ENCODE measurements at places on chromosomes 1 and 21.

- DNase-seq: no peak
Observed at GRCh38 chr1:32272557-32273390, 19.1 kb upstream of the HDAC1 start.

- DNase-seq: no peak
Observed at GRCh38 chr1:64756770-64757169, 11.9 kb downstream of the RAVER2 start.

- no peak for DNase-seq
Observed at GRCh38 chr1:241068359-241068758, 288.6 kb downstream of the RGS7 start.

DNA sequence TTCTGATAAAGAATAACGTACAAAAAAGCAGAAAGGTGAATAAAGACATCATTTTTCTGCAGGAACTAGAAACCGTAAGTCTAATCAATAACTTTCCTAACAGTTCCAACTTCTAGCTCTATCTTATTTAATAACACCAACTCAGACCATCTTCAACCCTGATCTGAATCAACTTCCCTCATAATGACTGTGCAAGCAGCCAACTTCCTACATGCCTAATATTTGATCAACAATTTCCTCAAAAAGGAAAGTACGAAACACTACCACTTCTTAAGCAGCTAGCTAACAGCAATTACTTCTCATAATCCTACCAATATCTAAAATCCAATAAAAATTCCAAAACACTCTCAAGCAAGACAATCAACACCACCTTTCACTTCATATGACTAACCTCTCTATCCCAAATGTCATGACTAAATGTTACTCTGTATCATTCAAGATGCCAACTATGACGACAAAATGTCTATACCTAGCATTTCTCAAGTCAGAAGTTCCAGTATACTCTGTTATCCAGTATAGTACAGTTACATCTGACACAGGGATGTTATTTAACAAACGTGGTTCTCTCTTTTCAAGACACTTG, 1.7 kb downstream of the COP1 start:
- DNase-seq: no peak

- no peak for DNase-seq
Observed at GRCh38 chr1:2796890-2797740, 4.4 kb downstream of the TTC34 start.

DNA sequence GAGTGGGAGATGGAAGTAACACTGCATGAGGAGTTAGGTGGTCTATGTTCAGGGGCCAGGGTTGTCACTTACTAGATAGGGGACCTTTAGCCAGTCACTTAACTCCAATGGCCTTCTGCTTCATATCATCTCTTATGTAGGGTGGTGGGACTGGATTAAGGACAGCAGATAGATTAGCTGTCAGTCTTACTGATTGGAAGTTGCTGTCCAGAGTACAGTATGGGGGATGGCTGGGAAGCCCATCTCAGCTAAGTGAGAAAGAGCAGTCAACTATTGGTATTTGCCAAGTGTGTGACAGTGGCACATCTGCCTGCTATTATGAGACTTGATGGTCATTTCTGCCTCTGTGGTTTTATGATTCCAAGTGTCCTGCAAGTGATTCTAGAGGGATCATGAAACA, 130.9 kb downstream of the FGGY start:
- no peak for DNase-seq

GRCh38 chr1:178189814-178190213, 95.9 kb downstream of the RASAL2 start:
- peak; percentile 54 for DNase-seq

- no peak for DNase-seq
Observed at GRCh38 chr1:8182034-8182761, 135.7 kb upstream of the SLC45A1 start.

- DNase-seq: no peak
Observed at GRCh38 chr1:210405316-210405715, 76.6 kb downstream of the HHAT start.

- DNase-seq: no peak
Observed at GRCh38 chr1:151606384-151606783, 5.5 kb upstream of the SNX27 start.

GRCh38 chr1:30092051-30092858, 631.1 kb downstream of the MATN1 start:
- no peak for DNase-seq

DNA sequence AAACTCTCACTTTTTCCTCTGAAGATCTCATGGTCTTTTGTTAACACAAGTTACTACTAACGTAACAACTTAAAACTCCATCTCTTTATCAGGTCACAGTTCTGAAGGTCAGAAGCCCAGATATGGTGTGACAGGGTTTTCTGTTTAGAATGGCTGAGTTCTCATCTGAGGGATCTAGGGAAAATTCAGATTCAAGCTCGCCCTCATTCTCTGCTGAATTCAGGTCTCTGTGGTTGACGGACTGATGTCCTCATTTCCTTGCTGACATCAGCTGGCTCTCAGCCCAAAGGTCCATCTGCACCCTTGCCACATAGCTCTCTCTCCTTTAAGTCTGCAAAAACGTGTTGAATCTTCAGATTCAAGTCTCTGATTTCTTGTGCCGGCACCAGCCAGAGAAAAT, 6.1 kb upstream of the NTPCR start:
- no peak for DNase-seq

DNA sequence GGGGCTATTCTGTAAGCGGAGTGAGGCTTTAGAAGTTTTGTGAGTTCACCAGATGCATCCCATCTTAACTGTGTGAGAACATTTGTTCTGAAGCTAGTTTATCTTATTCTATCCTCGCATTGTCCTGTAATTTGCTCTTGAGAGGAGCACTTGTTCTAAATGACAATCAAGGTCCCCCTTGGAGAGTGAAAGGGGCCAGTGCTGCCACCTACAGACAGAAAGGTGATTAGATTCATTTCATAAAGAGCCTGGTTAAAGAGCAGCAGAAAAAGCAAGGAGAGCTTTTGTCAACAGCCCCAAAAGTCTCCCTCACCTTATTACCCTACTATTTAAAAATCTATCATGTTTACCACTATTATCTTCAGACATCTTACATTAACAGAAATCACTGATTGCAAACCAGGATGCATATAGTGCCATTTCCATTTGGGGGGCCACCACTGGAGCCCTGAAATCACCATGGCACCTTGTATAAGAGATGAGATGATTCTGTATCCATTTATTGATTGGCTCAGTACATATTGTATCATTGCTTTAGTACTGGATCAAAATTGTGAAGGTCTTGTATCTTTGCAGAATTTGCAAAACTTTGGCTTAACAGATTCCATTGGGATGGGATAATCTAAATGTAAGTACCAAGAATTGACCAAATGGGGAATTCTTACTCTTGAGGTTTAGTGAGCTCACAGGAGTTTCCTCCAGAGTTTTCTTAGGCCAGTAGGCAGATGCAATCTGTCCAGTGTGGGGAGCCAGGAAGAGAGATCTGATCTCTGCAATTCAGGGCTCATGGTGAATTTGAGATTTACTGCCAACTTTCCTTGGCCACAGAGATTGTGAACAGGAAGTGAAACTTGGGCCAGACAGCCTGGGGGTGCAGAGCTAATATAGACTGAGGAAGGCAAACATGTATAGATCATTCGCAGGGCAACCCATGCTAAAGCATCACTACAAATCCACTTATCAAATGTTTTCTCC, 64.3 kb upstream of the TRABD2B start:
- DNase-seq: peak; percentile 70

- DNase-seq: no peak
Observed at GRCh38 chr1:165772739-165773138, 4.1 kb upstream of the TMCO1 start.

DNA sequence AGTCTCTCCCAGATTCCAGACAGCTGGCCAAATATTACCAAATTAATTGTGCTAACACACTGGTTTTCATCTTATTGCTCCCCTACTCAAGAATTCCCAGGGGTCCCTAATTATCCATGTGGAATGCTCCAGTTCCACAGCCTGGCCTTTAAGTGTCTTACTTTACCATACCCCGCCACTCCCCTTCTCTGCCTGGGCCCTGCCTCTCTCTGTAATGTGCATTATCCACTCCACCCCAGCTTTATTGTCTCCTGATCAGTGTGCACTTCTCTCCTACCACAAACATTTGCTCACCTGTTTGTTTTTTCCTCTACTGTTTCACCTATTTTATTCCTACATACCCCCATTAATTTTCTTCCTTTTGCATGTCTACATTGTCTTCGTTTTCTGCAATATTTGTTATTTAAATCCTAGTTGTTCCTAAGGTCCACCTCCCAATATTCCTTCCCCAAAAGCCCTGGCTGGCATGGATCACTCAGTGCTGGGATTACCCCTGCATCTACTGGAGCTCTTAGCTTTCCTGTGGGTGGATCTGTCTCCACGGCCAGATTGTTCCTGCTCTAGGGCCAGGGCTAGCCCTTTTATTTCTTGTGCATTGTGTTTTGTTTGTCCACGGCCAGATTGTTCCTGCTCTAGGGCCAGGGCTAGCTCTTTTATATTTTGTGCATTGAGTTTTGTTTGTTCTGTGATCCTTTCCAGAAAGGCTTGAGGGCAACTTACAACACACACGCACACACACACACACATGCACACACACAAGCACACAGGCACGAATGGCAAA, 33.4 kb upstream of the ATP1B1 start:
- DNase-seq: no peak

GRCh38 chr1:148161053-148161901, 9.2 kb upstream of the NBPF11 start:
- DNase-seq: no peak

DNA sequence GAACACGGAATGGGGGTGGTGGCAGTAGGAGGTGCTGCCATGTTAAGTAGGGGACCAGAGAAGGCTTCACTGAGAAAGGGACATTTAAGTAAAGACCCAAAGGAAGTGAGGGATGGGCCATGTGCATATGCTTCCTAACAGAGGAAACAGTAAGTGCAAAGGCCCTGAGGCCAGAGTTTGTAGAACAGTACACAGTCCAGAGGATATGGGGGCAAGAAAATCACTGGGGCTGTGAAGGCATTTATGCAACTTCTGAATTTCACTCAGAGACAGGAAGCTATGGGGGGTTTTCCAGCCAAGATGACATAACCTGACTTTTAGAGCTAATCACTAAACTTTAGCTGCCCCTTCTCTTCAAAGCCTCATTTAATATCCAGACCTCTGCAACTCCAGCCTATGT, 202.5 kb upstream of the EDN2 start:
- no peak for DNase-seq

- DNase-seq: no peak
Observed at GRCh38 chr21:32392299-32392879, 423 bp downstream of the URB1 start.

GRCh38 chr21:26406526-26406925, 166.6 kb downstream of the CYYR1 start:
- no peak for DNase-seq

DNA sequence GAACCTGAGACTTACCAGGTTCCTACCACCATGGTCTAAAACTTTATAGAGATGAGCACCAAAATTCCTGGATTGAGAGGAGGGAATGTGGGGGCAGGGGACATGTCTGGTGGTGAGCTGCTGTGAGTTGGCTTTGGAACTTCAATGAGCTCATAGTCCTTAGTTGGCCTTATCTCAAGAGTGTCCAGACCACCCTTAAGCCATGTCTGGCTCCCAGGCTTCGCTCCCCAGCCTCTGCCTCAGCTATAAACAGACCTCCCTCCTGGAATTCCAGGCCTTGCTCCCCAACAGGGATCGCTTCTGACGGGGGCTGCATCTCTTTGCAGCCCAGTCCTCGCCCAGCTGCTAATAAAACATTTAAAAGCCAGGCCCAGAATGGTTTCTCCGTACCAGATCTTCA, 19.5 kb downstream of the ATF3 start:
- no peak for DNase-seq

- no peak for DNase-seq
Observed at GRCh38 chr1:205249651-205250050, 21.9 kb downstream of the TMCC2 start.

GRCh38 chr21:38631676-38632075, 133.4 kb upstream of the ERG start:
- DNase-seq: no peak

DNA sequence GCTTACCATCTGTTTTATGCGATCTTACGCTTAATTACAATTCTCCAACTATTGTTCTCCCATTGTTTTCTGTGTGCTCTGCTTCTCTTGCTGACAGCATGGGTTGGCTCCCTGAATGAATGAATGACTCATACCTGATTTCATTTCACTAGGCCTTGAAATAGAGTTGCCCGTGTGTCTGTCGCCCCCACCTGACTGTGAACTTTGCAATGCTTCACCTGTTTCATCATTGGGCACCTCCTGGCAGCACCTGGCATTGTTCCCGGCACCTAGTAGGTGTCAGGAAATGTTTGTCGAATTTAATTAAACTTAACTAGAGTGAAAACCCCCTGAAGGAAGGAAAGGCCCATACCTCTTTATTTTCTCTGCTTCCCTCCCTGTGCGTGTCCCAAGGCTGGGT, 120.5 kb upstream of the KLHDC7A start:
- no peak for DNase-seq

DNA sequence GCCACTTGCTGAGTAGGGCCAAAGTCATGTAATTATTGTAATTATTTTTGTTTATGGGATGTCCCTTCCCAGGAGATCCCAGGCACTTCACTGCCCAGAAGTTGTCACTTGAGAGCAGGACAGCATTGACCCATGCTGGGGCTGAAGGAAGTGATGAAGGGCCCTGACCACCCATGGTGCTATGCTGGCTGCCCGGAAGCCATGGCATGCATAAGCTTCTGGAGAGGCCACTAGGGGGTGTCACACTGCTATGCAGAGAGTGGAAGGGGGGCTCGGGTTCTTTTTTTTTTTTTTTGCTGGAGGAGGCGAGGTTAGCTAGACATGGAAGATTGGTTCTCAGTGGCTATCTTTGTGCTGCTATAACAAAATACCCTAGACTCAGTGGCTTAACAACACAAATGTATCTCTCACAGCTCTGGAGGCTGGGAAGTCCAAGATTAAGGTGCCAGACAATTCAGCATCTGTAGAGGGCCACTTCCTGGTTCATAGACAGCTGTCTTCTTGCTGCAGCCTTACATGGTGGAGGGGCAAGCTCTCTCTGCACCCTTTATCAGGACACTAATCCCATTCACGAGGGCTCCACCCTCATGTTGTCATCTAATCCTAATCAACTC, 84.9 kb downstream of the CNIH3 start:
- peak; percentile 14 for DNase-seq

DNA sequence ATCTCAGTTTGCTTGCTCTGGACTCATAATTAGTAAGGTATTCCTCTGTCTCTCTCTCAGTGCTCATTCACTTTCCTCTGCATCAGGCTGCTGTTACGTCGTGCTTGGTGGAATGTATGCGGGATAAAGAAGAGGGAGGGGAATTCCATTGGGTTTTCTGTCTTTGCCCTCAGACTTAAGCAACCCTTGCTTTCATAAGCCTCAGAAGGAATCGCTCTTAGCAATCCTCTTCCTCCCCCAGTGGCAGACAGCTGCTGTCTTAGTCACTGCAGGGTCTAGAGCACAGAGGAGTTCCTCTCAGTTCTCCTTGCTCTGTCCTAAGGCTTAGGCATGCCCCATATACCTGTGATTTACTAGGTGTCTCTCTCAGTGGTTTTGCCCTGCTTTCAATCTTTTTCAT, 19.1 kb upstream of the NTMT2 start:
- DNase-seq: no peak

Data from endothelial cell (in vitro differentiated cells).